ENCODE measurements at places on chromosomes 16 and 17.
A peak's percentile ranks its signal among the peaks of the same experiment; 100 is the strongest.

DNA sequence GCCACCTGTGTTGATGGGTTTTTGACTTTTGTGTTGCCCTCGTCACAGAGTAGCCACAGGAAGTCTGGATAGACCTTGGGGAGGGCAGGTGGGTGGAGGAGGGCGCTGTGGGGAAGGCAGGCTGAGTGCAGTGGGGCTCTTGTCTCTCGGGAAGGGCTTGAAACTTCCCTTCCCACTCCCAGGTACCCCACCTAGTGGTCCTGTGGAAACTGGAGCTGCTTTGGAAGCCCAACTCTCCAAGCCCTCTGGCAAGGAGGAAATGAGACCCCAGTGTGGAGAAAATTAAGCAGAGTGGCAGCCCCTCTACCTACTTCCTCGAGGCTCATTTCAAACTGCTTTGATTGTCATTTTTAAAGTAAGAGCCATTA lies 9.2 kb downstream of the CA5A start:
- DNase-seq = no peak

DNA sequence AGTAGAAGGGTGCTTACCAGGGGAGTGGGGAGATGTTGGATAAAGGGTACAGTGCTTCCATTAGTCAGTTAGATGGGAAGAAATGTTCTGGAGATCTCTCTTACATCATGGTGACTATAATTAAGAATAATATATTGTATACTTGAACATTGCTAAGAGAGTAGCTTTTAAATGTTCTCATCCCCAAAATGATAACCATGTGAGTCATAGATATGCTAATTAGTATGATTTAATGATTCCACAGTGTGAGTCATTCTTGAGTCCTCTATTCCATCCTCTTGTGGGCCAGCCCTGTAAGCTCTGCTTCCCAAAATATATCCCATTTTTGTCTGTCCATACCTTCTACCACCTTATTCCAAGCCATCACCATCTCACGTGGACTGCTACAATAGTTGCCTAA lies 80.6 kb upstream of the CDH11 start:
- no peak for DNase-seq

- DNase-seq = no peak
Measured at GRCh38 chr17:35705230-35705629, 26.2 kb upstream of the RASL10B start.

DNA sequence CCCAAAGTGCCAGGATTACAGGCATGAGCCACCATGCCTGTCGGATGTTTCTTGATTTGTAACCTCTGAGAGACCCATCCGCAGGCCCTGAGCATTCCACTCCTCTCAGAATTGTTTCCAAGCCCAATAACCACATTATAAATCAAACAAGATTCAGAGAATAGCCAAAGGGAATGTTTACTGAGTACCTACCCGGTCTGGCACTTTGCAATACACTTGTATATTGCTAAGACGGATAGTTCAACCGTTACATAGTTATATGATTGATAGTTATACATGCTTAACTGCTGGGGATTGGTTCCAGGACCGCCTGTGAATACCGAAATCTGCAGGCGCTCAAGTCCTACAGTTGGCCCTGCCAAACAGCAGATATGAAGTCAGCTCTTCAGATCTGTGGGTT lies 3.0 kb upstream of the KAT8 start:
- no peak for DNase-seq

DNA sequence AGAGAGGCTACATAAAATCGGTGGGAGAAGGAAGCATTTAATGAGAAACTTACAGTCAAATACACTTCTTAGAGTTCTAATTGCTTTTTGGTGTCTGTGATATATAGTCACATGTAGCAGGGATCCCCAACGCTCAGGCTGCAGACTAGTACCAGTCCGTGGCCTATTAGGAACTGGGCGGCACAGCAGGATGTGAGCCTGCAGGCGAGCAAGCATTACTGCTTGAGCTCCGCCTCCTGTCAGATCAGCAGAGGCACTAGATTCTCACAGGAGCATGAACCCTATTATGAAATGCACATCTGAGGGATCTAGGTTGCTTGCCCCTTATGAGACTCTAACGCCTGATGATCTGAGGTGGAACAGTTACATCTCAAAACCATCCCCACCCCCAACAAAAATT lies 158.5 kb downstream of the TANC2 start:
- DNase-seq = no peak

DNA sequence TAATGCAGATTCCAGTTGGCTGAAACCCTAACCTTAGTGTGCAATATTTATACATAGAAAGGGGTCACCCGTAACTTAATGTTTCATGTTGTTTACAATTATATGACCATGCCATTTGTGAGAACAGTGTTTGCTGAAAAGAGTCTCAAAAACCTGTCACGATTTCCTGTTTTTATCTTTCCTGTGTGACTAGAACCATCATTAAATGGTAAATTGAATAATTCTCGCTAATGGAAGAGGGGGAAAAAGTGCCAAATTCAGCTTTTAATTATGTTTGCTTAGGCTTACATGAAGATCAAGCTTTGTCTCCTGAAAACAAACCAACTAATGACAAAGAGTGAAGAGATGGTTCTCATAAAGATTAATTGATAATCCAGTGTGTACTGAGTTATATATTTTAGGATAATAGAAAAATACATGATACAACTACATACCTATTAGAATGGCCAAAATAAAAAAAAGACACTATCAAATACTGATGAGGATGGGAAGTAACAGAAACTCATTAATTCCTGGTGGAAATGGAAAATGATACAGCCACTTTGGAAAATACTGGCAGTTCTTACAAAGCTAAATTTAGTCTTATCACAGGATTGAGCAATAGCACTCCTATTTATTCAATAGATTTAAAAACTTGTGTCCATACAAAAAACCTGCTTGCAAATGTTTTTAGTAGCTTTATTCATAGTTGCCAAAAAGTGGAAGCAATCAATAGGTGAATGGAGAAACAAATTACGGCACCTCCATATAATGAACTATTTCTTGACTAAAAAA lies 141.7 kb downstream of the CDK5R1 start:
- no peak for DNase-seq

DNA sequence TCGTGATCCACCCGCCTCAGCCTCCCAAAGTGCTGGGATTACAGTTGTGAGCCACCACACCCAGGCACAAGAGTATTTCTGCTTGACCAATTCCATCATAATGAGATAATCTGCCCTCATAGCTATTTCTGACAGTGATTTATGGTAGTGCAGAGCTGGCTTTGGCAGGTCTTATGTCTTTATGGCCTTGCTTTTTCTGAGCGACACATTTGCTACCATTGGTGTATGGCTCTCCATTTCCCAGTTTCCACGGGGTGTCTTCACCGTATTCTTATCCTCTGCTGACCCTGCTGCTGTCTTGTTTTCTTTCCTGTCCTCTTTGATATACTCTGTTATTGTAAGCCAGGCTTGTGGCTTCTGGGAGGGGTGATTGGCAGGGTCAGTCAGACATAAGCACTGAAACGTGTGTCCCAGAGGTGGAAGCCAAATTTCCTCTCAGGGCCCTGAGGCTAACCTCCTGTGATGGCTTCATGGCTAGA lies 161.1 kb upstream of the TBX2 start:
- peak; percentile 15 for DNase-seq

- peak; percentile 25 for DNase-seq
Measured at GRCh38 chr17:28950017-28950751, 1.1 kb downstream of the PHF12 start.

DNA sequence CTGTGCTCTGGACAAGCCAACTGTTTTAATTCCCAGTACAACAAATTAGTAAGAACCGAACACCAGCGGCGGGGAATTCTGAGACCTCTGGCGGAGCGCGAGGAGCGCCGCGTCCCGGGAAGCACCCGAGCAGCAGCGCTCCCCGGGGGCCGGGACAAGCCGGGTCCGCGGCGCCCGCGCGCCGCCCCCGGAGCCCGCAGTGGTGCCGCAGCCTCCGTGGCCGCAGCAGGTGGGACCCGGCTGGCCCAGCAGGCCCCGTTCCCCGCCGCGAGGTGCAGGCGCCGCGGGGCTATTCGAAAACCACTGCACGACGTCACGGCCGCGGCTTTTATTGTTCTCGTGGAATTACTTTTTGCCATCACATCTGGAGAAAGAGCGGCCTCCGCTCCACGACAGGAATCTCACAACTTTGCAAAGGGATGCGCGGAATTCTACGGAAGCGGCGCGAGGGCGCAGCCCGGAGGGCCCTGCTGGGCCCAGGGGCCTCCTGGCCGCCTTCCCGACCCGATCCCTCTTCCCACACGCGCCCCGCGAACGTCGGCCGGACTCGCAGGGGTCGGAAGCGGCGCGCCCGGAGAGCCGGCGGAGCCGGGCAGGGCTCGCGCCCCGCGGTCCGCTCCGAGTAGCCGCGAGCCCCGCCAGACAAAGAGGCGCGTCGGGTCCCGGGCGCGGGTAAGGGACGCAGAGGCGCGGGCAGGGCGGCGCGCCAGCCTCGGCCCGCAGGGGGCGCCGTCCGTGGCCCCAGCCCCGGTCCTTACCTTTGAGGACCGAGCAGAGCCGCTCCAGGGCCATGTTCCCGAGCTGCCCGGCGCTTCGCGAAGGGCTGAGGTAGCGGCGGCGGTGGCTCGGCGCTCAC lies 696 bp downstream of the NETO2 start:
- peak; percentile 41 for DNase-seq

GRCh38 chr16:364595-365491 lies 5.5 kb downstream of the MRPL28 start:
- DNase-seq = no peak

DNA sequence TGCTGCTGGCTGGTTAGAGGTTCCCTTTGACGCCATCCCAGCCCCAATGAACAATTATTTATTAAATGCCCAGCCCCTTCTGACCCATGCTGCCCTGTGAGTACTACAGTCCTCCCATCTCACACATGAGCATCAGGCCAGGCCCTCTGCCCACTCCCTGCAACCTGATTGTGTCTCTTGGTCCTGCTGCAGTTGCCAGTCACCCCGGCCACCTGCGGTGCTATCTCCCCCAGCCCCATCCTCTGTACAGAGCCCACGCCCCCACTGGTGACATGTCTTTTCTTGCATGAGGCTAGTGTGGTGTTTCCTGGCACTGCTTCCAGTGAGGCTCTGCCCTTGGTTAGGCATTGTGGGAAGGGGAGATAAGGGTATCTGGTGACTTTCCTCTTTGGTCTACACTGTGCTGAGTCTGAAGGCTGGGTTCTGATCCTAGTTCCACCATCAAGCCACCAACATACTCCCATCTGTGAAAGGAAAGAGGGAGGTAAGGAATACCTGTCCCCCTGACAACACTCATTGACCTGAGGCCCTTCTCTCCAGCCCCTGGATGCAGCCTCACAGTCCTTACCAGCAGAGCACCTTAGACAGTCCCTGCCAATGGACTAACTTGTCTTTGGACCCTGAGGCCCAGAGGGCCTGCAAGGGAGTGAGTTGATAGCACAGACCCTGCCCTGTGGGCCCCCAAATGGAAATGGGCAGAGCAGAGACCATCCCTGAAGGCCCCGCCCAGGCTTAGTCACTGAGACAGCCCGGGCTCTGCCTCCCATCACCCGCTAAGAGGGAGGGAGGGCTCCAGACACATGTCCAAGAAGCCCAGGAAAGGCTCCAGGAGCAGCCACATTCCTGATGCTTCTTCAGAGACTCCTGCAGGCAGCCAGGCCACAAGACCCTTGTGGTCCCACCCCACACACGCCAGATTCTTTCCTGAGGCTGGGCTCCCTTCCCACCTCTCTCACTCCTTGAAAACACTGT lies 11.3 kb downstream of the CX3CL1 start:
- peak; percentile 54 for DNase-seq

- DNase-seq = peak; percentile 81
Measured at GRCh38 chr16:85126705-85127378, 14.6 kb upstream of the CIBAR2 start.

DNA sequence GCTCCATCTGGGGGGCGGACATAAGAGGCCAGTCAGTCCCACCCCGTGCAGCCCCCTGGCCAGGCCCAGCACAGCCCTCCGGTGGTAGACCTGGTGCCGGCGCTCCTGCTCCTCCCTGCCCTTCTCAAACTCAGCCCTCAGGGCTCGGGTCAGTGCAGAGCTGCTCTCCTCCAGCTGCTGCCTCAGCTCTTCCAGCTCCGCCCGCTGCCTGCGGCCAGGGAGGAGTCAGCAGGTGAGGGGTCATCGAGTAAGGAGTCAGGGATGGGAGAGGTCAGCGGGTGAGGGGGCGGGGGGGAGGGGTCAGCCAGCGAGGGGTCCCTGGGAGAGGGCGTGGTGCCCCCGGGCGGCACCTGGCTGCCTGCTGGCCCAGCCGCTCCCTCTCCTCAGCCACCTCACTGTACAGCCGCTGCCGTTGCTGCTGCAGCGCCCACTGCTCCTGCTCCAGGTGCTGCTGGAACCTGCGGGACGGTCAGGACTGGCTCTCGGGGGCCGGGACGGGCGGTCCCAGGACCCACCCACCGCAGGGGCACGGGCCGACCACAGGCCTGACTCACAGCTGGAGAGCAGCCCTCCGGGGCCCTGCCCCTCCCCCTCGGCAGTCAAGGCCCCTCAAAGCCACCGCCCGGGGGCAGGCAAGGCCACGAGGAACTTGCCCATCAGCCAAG lies 26.5 kb upstream of the AATK start:
- no peak for DNase-seq

DNA sequence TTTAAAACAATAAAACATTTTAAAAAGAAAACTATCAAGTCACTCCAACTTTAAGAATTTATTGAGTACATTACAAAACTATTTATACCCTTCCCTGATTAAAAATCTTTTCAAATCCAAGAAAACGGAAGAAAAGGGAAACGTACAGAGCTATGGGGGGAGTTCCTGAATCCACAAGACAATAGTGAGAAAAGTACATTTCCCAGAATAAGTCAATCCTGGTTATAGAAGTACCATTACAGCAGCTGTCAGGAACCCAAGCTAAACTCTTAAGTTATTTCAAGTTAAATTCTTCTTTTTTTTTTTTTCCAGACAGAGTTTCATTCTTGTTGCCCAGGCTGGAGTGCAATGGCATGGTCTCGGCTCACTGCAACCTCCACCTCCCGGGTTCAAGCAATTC lies 45.7 kb downstream of the SPOP start:
- no peak for DNase-seq

GRCh38 chr16:48611329-48612137 lies 1.6 kb upstream of the N4BP1 start:
- DNase-seq = peak; percentile 45

GRCh38 chr17:48527547-48527932 lies 3.3 kb downstream of the HOXB1 start:
- no peak for DNase-seq

DNA sequence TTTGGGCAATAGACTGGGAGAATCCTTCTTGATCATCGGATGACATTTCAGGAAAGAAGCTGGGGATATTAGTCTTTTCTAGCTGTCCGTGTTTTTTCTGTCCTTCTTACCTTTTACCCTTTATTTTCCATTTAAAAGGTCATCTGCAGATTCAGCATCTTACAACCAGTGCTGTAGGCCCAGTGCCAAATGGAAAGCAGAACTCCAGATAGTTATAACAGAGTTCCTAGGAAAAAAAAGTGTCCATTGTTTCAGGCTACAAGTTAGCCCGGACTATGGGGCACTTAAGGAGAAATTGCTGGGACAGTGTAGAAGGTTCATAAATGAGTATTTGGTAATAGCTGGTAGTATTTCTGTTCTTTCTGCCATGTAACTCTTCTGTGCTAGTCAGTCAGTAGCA lies 28.4 kb downstream of the LDHD start:
- no peak for DNase-seq

GRCh38 chr17:29982991-29983653 lies 41.7 kb downstream of the EFCAB5 start:
- no peak for DNase-seq

- DNase-seq = no peak
Measured at GRCh38 chr16:88007321-88007731, 56.1 kb downstream of the BANP start.

All from NCI-H226 (cell line).